ENCODE measurements at places on chromosomes 5 and 9.

DNA sequence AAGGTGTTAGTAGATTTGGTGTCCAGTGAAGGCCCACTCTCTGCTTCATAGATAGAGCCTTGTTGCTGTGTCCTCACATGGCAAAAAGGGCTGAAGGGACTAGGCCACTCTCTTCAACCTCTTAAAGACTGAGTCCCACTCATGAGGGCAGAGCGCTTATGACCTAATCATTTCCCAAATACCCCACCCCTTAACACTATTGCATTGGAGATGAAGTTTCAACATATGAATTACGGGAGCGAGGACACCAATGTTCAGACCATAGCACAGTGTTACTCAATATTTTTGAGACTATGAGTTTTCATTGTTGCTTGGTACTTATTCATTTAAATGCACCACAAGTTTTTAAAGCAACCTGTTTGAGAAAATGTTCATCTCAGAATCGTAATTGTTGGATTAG is 8.8 kb upstream of the OTULINL start:
- no peak for DNase-seq

GRCh38 chr5:83360573-83360972 is 111.0 kb upstream of the VCAN start:
- DNase-seq, result no peak

DNA sequence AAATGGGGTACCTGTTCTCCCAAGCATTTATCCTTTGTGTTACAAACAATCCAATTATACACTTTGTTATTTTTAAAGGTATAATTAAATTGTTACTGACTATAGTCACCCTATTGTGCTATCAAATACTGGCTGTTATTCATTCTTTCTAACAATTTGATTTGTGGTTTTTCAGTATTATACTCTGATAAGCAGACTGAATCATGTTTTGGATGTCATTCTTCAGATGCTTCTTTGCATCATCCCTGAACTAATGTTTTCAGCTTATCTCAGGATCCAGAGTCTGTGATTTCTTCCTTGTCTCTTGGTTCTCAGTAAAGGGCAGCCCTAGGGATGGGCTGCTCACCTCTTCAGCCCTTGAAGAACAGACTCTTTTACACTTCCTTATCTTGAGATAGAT is 177.8 kb upstream of the SGCD start:
- DNase-seq, result no peak

DNA sequence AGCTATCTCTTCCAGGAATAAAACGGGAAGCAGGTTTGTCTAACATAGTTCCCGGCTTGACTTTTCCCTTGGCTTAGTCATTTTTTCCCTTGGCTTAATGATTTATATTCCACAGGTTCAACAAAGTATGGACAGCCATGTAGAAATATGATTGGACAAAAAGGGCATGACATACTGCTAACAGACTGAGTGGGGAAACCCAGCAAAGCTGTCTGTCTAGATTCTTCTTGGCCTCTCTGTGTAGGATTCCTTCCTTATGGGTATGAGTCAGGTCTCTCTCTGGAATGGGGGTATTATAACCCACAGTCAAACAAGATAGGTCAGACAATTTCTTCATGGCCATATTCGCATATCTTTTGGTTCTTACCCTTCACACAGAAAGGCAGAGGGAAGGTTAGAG is 5.7 kb upstream of the MTAP start:
- no peak for DNase-seq

- DNase-seq, result no peak
Measured at GRCh38 chr5:32754284-32754683, 43.2 kb downstream of the NPR3 start.

- no peak for DNase-seq
Measured at GRCh38 chr9:120261419-120261818, 318.5 kb downstream of the CDK5RAP2 start.

- DNase-seq, result no peak
Measured at GRCh38 chr5:122668552-122668951, 106.3 kb upstream of the SNX2 start.

- DNase-seq, result peak; percentile 55
Measured at GRCh38 chr5:175246242-175246888, 197.6 kb downstream of the DRD1 start.

DNA sequence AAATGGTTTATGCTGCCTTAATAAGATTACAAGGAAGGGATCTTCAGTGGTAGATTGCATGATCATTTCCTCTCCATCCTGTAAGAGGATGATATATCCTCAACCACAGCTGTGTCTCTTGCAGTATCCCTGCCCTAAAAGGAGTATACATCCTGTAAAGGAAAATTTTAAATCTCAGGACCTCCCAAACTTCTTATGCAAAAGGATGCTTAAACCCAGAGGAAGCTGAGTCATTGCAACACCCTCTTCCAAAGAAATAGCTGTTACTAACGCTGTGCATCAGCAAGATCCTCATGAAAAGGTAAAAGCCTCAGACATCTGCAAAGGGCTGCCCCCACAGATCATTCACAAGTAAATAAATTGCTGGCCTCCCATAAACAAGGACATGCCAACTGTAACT is 599.0 kb downstream of the PRELID2 start:
- no peak for DNase-seq

GRCh38 chr9:93079371-93079770 is 16.6 kb upstream of the CARD19 start:
- no peak for DNase-seq

- DNase-seq, result no peak
Measured at GRCh38 chr9:38084556-38084880, 15.5 kb upstream of the SHB start.

- DNase-seq, result peak; percentile 9
Measured at GRCh38 chr9:87122947-87123685, 175.8 kb upstream of the GAS1 start.

DNA sequence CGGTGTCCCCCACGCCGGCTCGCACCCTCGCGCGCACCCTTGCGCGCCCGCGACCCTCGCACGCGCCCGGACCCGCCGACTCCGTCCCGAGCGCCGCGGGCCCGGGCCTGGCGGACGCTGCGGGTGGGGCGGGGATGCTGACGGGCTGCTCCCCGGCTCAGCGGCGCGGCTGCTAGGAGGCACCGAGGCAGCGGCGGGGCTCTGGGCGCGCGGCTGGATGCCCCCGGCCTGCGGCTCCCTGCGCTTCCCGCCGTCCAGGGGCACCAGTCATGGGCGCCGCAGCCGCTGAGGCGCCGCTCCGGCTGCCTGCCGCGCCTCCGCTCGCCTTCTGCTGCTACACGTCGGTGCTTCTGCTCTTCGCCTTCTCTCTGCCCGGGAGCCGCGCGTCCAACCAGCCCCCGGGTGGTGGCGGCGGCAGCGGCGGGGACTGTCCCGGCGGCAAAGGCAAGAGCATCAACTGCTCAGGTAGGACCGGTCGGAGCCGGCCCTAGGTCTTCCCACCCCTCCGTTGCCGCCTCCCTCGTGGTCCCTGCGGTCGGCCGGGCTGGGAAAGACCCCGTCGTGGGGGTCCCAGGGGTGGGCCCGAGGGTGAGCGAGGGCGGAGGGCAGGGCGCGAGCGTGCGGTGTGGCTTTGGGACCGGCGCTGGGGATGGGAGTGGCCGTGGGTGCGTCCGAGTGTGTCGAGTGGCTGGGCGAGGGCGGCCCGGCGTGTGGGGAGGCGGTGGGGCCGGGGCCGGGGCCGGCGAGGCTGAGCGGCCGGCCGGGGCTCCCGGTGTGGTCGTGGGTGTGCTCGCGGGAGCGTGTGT is 530 bp downstream of the TMEFF1 start:
- peak; percentile 18 for DNase-seq

GRCh38 chr5:65815161-65815560 is 93.2 kb downstream of the NLN start:
- DNase-seq, result no peak

DNA sequence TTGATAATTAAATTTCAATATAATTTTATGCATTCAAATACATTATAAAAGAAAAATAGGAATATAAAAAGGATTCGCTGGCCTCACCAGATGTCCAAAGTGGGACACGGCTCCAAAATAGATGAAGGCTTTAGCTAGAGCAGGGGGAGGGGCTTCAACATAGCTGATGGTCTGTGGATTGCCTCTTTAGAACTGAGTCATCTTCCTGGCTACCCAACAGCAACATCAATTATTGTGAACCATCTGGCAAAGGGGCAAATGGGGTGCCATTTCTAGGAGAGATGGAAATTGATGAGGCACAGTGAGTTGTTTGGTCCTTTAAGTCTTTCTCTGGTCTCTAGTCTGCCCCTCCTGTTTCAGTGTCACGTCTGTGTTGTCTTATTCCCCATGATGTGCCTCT is 44.2 kb upstream of the CD180 start:
- DNase-seq, result no peak

GRCh38 chr5:150523472-150524350 is 15.8 kb downstream of the NDST1 start:
- no peak for DNase-seq

GRCh38 chr9:61665829-61666228 is 476.0 kb downstream of the SPATA31A7 start:
- DNase-seq, result no peak

GRCh38 chr5:107402434-107403227 is 268.1 kb downstream of the EFNA5 start:
- no peak for DNase-seq

- no peak for DNase-seq
Measured at GRCh38 chr5:102958481-102959011, 161.4 kb downstream of the GIN1 start.

DNA sequence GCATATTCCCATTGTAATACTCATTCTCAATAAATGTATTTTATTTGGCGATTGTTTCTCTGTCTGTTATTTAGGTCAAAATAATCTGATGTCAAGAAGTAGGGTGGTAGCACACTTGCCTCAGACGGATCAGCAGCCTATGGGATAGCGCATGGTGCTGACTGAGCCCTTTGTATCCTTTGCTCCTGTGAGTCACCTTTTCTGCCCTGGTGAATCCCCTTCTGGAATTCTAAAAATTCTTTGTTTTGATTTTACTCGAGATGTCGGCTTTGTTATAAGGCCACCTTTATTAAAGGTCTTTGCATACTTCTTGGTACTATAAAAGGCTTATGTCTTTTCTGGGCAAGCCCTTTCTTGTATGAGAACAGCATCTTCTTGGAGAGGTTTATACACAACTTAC is 1187.8 kb downstream of the CDH9 start:
- DNase-seq, result no peak

- DNase-seq, result no peak
Measured at GRCh38 chr9:79390077-79390698, 181.6 kb upstream of the TLE4 start.

DNA sequence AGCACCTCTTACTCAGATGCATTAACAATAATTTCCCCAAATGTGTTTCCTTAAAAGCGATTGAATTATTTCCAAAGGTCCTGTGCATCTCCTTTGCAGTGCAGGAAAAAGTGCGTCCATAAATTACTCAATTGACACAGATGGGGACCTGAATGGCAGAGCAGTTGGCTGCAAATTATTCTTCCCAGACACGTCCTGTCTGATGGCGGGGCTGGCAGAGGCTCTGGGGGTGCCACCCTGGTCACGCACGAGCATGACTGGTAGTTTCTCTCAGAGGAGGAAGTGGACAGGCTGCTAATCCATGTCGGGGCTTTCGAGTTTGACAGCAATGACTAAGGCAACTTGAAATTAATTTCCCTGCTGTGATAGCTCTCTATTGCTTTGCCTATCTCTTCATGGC is 264.8 kb upstream of the BRINP1 start:
- no peak for DNase-seq

DNA sequence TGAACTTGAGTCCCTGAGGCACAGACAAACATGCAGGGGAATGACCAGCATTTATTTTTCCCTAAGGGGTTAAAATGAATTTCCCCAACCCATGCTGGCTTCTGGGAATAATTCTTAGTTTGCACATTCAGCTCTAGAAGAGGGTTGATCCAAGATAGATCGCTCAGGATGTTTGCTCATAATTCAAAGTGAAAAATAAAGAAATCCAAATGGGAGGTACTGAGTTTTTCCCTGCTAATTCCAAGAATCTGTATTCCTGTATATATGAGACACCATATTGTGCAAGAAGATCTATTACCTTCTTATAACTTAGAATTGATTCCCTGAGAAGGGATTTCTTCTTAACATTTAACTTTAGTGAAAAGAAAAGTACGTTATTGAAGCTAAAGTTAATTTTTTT is 96.2 kb downstream of the VCAN start:
- DNase-seq, result no peak

- peak; percentile 5 for DNase-seq
Measured at GRCh38 chr5:52989025-52989780, at the start of gene ITGA2. Gene ITGA2, plus strand, starts transcription at chr5:52989352. Its CDS starts 117 bp downstream, at chr5:52989469.

DNA sequence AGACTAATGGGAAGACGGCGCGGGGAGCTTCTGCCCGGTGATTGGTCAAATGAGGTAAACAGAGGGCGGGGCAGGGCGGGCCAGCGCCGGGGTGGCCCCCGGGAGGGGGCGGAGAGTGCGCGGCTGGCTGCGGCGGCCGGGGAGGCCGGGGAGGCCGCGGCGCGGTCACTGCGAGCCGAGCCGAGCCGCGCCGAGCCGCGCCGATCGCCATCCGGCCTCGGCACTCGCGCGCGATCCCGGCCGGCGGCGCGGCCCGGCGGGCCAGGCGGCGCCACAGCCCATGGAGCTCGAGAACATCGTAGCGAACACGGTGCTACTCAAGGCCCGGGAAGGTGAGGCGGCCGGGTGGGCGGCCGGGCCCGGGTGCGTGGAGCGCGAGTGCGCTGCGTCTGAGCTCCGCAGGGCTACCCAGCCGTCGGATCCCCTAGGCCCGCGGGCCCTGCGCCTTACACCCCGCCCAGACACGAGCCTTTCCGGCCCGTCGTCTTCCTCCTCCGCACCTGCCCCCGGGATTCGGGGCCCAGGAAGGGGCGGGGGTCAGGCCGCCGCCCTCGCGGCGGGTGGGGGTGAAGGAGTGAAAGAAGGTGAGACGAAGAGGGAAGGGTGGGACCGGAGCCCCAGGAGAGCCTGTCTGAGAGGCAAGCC is at the start of gene GRK6:
Gene GRK6 (plus strand): TSS at position 111 of the 645 bp plus-strand sequence. CDS start 170 bp downstream, at position 281.
- DNase-seq, result peak; percentile 71

- no peak for DNase-seq
Measured at GRCh38 chr9:112544477-112544876, 57.9 kb downstream of the KIAA1958 start.

- no peak for DNase-seq
Measured at GRCh38 chr9:70260606-70261005, 1.8 kb downstream of the SMC5 start.

GRCh38 chr9:72156586-72156985 is 7.3 kb downstream of the GDA start:
- DNase-seq, result no peak

DNA sequence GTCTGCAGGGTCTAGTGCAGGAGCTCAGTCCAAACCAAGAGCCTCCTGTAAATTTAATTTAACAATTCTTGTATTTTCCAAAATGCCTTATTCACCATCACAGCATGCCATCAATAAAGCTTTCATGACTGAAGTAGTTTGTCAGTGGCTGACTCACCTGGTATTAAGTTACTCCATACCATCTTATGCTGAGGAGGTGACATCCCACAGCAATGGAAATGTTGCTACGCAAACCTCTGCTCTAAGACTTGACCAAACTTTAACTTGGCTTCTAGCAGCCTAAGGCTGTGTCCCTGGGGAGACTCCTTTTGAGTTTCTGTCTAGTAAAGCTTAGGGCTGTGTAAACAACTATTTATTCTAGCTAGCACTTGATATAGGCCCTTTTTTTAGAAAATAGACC is 1231.3 kb upstream of the CDH18 start:
- DNase-seq, result no peak

- no peak for DNase-seq
Measured at GRCh38 chr9:80875947-80876346, 813.4 kb downstream of the TLE1 start.

GRCh38 chr9:107614765-107615164 is 125.2 kb upstream of the KLF4 start:
- DNase-seq, result no peak

- DNase-seq, result peak; percentile 37
Measured at GRCh38 chr9:85900504-85901201, 40.3 kb upstream of the NAA35 start.
